ENCODE measurements at places on chromosomes 6 and 20.

- no peak for DNase-seq
Measured at GRCh38 chr20:50876816-50877215, 54.4 kb downstream of the ADNP start.

- no peak for DNase-seq
Measured at GRCh38 chr6:71488186-71488585, 199.6 kb downstream of the OGFRL1 start.

- DNase-seq: no peak
Measured at GRCh38 chr6:92849636-92850035, 569.7 kb downstream of the EPHA7 start.

DNA sequence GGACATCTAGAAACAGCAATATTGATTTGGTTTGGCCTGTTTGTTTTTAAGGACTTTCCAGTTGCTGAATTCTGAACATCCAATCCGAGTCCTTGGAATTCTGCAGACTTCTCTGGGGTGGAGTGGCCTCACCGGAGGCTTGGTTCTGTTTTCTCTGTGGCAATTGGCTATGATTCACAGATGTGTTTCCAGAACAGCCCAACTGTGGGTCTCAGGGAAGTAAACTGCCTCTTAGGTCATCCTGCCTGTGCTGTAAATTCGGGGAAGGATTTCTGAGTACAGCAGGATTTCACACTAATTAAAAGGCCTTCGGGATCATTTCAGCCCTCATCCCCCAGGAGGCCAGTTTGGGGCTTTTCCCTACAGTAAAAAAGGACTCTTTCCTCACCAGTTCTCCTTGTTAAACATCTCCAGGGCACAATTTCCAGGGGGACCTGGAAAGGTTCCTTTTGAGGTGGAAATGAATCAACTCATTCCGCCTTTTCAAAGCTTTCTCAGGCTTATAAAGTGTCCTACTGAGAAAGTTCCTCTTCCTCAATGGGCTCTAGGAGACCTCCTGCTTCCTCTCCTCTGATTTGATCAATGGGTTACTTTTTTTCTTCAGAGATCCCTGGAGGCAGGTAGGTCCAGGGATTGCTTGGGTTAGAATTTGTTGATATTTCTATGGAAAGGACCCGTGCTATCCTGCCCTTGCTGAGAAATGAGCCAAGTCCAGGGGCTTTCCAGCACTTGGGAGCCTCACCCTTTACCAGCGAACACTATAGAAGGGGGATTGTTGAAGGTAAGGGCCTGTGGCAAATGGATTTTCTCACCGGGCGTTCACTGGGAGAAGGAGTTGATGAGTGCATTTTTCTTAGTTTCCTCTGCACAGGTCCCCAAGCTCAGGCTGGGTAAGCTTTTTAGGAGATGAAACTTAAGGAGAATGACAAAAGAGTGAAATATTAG is 114.6 kb downstream of the CLIC5 start:
- no peak for DNase-seq

GRCh38 chr6:136333824-136334464 is 44.3 kb upstream of the BCLAF1 start:
- DNase-seq: no peak

DNA sequence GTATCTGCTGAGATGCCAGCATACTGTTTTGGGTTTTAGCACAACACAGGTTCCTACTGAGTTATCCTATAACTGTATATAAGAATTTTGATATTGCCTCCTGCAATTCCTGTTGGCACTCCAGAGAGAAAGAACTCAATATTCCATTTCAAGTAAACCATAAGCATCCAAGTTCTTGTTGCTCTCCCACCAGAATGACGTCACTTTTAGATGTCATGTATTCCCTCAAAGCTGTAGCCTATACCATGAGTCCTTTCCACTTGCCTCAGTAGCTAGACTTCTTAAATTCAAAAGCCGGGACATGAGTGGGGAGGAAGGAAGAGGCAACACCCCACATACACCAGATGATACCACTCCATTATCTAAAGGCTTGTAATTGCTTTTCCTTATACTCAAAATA is 171.5 kb downstream of the ALDH8A1 start:
- no peak for DNase-seq

DNA sequence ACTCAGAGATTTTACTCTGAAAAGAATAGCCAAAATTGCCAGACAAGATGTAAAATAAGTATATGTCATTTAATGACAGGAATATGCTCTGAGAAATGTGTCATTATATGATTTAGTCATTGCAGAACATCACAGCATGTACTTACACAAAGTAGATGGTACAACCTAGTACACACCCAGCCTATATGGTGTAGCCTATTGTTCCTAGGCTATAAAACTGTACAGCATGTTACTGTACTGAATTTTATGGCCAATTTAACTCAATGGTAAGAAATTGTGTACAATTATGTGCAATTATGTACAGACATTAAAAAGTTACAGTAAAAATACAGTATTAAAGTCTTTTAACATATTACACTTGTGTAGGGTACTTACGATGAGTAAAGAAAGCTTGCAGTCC is 311.9 kb upstream of the EPHA7 start:
- DNase-seq: no peak

DNA sequence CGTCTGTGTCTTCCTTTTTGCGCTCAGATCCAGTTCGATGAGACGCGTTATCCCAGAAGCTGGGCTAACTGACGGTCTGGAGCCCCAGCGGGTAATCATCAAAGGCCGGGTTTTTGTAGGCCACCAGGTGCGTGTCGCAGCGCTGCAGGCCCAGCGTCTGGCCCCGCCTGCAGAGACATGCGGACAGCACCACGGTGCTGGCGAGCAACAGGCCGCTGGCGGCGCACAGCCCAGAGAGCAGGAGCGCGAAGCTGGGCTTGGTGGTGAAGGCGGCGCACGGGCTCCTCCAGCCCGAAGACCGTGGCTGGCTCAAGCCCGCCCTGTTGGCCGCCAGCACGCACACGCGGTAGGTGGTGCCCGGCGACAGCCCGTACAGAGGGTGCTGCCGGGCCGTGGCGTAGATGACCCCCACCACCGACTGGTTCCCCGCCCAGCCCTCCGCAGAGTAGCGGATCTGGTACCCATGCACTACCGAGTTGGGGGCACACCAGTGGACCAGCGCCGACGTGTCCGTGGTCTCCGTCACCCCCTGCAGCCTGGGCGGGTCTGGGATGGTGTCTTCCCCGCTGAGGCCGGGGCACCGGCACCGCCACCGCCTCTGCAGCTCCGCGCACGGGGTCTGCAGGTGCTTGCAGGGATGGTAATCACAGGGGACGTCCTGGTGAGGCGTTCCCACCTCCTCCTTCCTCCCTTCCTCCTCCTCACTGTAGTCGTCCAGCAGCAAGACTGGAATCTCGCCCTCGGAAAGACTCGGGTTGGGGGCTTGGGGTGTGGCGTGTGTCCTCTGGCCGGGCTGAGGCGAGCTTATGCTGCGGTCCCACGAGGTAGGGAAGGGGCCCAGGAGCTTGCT is 12.7 kb downstream of the LRRN4 start:
- no peak for DNase-seq

- DNase-seq: no peak
Measured at GRCh38 chr20:49590163-49591017, 22.5 kb upstream of the PTGIS start.

- DNase-seq: no peak
Measured at GRCh38 chr6:127453845-127454619, 5.2 kb downstream of the KIAA0408 start.

DNA sequence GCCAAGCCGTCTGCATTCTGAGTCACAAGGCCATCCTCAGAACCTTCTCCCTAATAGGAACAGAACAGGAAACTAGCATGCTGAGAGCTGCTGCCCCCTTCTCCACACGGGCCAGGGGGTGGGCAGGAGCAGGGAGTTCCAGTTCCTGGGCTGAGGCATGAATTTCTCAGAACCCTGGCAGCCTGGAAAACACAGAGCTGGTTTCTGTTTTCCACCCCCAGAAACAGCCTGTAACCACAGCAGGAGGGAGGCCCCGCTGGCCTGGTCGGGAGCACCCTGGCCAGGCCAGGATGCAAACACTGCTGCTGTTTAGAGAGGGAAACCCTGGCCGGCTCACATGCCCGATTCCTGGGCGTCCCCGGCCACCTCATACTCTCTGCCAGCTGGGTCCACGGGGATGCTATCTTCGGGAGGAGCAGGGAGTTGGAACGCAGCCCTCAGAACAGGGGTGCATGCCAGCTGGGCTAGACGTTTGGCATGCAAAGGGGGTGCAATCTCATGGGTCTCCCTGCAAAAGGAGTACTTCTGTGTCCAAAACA is 130.1 kb downstream of the NFATC2 start:
- no peak for DNase-seq

- no peak for DNase-seq
Measured at GRCh38 chr6:27139756-27140579, 107.5 kb upstream of the PRSS16 start.

DNA sequence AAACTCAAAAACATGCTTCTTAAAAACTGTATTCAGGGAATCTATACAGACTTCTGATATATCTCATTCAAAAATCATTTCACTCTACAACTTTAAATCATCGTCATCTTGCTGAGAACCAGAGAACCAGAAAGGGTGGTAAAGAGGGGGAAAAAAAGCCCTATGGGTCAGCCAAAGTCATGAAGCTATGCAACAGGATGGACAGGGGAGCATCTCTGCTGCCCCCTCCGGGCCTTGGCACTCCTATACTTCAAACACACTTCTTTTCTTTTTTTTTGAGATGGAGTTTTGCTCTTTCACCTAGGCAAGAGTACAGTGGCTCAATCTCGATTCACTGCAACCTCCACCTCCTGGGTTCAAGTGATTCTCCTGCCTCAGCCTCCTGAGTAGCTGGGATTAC is 73.5 kb upstream of the NFATC2 start:
- DNase-seq: no peak

GRCh38 chr20:62063315-62063980 is 2.2 kb downstream of the TAF4 start:
- DNase-seq: no peak

DNA sequence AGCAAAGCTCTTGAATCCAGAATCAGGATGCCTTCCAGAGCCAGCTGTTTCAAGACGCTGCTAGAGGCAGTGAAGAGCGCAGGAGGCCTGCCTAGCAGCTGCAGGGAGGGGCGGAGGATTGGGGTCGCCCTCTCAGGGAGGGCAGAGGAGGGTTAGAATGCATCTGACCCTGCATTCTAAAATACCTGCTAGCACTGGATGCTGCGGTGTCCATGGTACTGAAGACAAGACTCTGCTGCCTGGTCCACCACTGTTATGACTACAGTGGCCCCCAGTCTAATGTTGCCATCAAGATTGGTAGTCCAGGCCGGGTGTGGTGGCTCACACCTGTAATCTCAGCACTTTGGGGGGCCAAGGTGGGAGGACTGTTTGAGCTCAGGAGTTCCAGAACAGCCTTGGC is 193.7 kb upstream of the PROKR2 start:
- no peak for DNase-seq

- DNase-seq: no peak
Measured at GRCh38 chr6:11763460-11764249, 14.9 kb downstream of the ADTRP start.

DNA sequence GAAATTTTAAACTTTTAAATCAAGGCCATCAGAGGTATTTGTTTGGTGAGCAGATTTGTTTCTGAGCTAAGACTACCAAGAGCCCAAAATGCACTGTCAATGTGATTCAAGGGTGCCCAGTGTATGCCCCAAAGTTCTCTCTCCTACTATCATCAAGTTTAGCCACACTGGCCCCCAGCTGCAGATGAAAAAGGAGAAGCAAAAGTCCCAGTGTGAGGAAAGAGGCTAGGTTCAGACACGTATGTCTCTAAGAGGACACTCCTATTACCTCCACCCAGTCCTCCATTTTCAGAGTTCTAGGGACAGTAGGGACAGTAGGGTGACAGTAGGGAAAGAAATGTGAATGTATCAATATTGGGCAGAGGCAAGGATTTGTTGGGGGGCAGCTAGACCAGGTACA is 230.8 kb downstream of the CD83 start:
- DNase-seq: no peak

- DNase-seq: peak; percentile 84
Measured at GRCh38 chr20:22583773-22584521, 425 bp downstream of the FOXA2 start.

GRCh38 chr6:108946695-108947094 is 98.5 kb downstream of the ARMC2 start:
- no peak for DNase-seq

DNA sequence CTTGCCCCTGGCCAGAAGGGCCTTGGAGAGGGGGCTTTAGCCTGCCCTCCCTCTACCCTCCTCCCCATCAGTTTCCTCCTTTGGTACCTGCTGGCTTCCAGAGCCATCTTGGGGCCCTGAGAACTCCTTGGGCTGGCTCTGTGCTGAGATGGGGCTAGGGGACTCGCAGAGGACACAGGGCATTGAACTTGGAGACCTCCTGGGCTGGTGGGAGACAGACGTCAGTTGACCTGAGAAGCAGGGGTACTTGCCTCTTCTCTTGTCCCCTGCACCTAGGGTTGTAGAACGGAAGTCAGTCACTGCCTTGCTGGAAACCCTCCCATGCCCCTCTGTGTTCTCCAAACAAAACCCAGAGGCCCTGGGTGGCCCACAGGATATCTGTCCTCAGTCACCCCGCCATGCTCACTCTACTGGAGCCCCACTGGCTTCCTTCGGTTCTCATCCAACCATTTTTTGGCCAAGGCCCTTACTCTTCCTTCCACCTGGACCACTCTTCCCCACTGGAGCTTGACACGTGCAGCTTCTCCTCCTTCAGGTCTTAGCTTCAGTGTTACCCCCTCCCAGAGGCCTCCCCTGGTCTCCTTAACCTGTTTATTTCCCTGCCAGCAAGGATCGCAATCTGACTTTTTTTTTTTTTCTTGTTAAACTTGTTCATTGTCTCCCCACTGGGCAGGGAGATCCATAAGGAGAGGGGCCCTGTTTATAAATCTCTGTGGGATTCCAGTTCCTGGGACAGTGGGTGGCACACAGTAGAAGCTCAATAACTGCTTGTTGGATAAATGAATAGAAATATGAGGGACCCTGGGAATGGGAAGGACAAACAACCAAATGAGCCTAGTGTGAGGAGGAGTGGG is 971 bp downstream of the RBCK1 start:
- DNase-seq: no peak

GRCh38 chr20:41339957-41340326 is 679 bp upstream of the LPIN3 start:
- DNase-seq: peak; percentile 93

DNA sequence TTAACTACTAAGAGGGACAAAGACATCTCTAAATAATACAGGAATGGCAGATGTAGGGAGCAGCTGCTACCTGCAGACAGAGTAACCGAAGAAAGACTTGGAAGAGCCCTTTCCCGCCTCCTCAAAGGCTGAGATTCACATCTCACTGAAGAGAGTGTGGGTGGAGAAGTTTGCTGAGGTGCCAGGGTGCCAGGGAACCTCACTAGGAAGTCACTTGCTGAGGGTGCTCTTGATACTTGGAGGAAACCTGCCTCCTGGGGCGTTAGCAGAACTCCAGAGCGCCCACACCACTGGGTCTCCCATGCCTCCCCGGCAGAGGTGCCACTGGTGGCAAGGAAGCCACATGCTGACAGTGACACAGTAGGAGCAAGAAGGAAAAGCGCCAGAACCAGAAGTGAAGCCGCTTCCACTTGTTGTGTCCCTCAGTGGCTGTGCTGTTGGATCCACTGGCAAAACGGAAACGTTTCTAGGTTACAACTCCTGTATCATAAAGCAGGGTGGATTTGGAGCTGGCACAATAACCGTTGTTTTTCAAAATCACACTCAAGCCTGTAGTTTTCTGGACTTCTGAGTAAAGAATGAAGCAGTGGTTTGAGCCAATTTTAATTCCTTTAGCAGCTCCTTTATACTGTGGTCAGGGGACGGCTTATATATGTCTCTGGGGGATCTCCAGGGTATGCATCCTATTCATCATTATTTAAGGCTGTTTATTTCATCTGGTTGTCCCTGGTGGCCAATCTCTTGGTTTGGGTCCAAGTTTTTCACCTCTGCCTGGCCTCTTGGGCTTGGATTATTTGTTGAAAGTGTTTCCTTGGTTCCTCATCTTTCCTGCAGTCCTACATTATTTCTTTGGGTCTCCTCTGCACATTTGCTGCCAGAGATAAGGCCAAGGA is 64.5 kb downstream of the CDC5L start:
- no peak for DNase-seq

- DNase-seq: no peak
Measured at GRCh38 chr6:165109011-165109410, 200.4 kb downstream of the C6orf118 start.

All from mucosa of gallbladder (tissue), 1 donor.